Epithelial cell of esophagus (primary cell): ENCODE measurements at places on chromosomes 5 and 9.
A peak's percentile ranks its signal among the peaks of the same experiment; 100 is the strongest.

DNA sequence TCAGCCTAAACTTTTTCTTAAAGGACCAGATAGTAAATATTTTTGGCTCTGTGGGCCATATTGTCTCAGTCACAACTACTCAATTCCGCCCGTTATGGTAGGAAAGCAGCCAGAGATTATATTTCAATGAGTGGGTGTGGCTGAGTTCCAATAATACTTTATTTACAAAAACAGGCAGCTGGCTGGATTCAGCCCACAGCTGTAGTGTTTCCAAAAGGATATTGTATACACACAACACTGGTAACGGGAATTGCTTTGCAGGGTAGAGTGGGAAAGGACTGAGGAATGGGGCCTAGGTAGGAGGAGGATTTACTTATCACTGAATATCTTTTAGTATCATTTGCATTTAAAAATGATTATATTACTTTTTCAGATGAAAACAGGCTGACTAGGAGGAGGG is 21.0 kb downstream of the GCNT4 start:
- DNase-seq, result no peak

DNA sequence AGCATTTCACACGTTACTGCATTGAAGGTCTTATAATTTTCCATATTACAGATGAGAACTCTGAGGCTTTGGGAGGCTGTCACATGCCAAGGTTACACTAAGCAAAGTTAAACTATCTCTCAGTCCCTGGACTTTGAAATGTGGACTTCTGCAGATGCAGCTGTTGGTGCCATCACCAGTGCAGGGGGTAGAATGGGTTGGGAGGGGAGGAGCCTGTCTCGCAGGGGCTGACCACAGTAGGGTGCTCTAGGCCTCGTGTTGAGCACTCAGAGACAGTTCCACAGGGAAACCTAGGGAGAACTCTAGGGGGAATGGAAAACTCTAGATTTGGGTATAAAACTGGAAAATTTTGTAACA is 220.9 kb downstream of the MAPKAP1 start:
- no peak for DNase-seq

- DNase-seq, result no peak
These were observed 5.9 kb upstream of the YTHDC2 start for GRCh38 chr5:113507601-113508000.

GRCh38 chr9:109912726-109913460 is 132.9 kb downstream of the PALM2AKAP2 start:
- peak; percentile 39 for DNase-seq

- peak; percentile 58 for DNase-seq
These were observed 13.1 kb downstream of the GPRIN1 start for GRCh38 chr5:176596689-176597416.

DNA sequence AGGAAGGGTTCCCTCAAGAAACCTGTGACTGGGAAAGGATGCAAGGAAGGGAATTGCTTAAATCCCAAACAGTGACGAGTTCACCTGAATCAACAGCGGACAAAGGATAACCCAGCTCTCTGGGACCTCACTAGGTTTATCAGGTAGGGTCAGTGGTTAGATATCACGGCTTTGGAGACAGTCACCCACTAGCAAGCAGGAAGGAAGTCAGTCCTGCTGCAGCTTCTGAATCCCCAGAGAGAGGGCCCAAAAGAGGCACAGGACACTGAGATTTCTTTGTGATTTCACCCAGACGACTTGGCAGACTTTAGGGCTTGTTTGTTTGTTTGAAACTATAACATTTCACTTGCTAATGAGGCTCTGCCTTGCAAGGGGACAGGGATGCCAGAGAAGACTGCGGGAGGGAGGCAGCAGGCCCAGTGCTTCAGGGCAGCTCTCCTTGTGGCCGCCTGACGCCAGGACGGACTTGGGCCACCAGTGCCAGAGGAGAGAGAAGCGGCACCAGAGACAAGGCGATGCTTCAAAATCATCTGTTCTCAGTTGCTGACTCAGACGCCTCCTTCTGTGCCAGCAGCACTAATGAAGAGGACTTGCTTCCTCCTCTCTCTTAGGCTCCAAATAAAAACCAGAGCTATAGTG is 275.6 kb upstream of the SLC30A5 start:
- no peak for DNase-seq

GRCh38 chr9:99745085-99745484 is 76.6 kb upstream of the NR4A3 start:
- no peak for DNase-seq

DNA sequence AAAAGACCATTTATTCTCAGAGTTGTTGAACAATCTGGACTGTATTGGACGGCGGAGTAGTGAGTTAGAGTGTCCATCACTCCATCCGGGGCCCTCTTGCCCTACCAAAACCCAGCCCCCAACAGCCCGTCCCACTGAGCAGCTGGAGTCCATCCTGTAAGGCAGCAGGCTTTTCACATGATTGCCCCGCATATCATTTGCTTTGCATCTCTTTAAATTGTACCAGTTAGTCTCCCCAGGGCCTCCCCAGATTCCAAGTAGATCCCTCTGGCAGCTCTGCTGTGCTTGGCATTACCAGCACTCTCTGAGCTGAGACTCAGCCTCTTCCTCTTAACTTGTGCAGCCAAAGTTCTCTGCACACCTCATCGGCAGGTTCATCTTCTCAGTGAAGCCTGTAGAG is 48.6 kb upstream of the ADCY2 start:
- DNase-seq, result no peak

DNA sequence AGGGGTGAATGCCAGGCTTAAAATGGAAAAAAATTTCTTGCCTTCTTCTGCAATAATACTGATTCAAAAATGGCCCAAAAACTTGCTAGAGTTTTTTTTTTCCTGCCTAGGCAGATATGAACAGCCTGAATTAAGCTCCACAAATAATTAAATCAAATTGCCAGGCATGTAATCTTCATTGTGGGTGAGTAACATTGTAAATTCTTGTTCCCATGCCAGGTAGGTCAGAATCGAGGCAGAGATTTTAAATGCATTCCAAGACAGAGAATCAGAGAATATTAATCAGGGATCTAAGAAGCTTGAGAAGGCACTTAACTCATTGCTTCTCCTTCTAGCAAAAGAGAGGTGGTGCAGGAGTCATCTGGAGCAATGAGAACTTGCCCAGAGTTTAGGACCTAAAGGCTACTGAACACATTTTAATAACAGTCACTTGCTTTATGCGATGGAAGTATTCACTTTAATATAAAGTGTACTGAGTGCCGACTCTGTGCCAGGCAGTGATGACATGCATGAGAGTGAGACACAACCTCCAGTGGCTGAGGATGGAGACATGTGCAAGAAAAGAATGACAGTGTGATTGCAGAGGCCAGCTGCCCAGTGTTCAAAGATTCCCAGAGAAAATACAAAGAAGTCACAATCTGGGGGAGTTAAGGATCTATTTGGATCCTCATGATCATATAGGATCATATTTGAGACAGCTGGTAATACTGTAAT is 102.3 kb downstream of the APBA1 start:
- peak; percentile 83 for DNase-seq

DNA sequence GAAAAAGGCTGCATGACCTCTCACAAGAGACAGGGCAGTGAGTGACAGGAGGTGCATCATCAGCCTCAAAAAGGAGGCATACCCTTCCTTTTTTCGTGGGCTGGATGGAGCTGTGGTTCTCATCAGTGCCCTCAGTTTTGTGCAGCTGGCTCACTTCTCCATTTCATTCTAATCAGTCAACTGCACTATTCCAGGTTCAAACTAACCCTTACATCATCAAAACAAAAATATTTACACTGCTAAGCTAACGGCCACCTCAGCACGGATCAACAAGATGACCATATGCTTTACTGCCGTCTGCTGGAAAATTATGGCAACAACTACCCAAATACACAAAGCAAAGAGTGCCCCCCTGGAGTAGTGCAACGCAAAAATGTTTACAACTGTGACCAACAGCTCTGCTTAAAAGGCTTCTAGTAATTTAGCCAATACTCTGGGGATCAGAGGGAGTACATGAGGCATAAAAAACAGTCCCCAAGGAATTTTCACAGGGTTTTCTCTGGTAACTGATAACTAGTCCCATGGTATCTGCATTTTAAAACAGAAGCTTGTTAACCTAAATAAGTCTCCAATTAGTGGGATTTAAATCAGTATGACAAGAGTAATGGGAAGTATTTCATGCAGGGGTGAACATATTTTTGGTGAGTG is 10.8 kb downstream of the KCNV2 start:
- DNase-seq, result peak; percentile 71

GRCh38 chr5:98904780-98905179 is 24.0 kb downstream of the CHD1 start:
- peak; percentile 76 for DNase-seq

DNA sequence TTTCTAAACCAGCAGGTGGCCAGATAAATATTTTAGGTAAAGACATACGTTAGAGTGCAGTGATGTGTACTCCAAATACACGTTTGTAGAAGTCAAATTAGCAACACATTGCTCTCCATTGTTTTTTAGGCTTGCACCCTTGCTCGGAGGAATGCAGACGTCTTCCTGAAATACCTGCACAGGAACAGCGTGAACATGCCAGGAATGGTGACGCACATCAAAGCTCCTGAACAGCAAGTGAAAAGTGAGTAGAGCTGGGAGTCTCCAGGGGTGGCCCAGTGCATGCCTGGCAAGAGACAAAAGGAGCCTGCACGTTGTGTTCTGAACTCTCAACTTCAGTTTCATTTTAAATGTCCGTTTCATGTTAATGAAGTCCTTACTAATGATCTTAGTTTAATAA is 207.5 kb upstream of the OTULINL start:
- peak; percentile 77 for DNase-seq

- DNase-seq, result no peak
These were observed 102.6 kb upstream of the COL5A1 start for GRCh38 chr9:134538856-134539566.

- DNase-seq, result no peak
These were observed 427.1 kb downstream of the PRELID2 start for GRCh38 chr5:145408048-145408341.

DNA sequence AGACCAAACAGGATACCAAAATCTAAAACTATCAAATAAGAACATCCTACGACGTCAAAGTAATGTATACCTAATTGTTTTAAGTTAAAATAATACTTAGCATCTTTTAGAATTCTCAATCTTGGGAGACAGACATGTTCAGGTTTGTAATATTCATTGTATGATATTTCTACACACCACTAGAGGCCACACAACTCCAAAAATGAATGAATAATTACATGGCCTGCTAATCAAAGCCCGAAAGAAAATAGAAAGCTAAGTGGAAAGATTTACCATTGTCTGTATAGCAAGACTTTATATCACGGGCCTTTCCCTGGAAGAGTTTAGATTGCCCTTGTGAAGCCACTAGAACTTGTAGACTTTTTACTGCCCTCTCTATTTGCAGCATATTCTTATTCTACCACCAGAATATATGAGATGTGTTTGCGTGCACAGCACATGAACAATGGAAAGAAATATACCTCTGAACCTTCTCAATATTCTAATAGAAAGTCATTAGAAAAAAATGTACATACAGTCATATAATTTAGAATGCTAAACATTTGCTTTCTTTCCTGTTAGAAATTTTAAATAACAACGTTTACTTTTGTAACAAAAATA is 380.1 kb upstream of the NUDT12 start:
- no peak for DNase-seq
